ENCODE measurements at places on chromosomes 4 and X.

GRCh38 chr4:175071123-175071522 lies 153.0 kb downstream of the ADAM29 start:
- DNase-seq, result no peak

DNA sequence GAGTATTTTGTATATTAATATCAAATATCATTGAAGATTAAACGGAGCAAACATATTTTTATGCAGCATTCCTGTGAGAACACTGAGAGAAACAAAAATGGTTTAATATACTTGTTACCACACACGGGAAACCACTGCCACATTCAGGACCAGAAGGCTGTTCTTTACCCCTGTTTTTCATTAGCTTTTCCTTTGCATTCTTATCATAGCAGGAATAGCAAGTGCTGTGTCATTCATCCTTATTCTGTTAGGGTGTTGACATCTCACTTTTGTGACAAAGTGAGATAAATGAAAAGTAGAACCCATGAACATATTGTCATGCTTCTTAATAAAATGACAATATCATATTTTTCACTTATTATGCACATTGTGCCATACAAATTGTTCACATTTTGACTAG lies 212.4 kb upstream of the NDST4 start:
- DNase-seq, result no peak

GRCh38 chrX:112643721-112644120 lies 36.0 kb downstream of the LHFPL1 start:
- no peak for DNase-seq

DNA sequence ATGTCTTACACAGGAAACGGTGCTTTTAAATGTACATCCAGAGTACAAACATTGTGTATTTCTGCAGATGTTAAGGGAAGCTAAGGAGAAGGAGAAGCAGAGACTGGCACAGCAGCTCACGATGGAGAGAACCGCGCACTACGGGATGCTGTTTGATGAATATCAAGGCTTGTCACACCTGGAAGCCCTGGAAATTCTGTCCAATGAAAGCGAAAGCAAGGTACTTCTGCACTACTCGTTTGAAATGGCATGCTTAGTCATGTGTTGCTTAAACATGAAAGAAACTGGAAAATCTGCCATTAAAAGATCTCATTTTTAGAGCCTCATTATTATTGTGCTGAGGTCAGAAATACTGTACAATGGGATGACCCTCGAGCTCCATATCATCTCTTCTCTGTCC lies 47.2 kb downstream of the FAM114A1 start:
- DNase-seq, result no peak

DNA sequence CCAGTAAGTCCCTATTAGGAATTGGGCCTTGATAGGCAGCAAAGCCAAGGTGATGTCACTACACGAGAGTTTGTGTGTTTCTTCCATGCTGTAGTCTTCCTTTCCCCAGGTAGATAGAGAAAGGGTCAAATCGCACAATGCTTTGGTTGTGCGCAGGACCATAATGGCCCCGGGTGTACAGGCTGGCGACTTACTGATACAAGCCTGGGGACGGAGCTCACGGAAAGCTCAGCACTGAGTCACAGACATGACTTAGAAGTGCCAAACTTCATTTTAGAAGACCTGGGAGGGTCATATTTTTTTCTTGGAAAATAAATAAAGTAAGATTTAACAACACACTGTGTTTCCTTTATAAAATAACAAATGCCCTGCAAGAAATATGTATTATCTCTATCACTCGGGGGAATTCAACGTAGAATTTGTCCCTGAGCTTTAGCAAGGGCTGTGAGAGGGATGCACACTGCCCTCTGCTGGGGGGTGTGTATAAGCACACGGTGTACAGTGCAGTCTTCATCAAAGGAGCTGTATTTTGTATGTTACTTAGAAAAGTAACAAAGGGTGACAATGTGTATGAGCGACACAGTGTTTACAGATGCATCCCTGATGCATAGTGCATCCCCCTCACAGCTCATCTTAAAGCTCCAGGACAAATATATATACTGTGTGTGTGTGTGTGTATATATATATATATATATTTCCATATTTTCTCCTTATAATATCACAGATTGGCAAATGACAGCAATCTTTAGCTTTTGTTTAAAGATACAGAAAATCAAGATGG lies 254.5 kb upstream of the VEGFC start:
- DNase-seq, result no peak

- no peak for DNase-seq
These were observed 11.7 kb upstream of the PTTG2 start for GRCh38 chr4:37948542-37948941.

- no peak for DNase-seq
These were observed 5.0 kb downstream of the CCNQ start for GRCh38 chrX:153593811-153594500.

DNA sequence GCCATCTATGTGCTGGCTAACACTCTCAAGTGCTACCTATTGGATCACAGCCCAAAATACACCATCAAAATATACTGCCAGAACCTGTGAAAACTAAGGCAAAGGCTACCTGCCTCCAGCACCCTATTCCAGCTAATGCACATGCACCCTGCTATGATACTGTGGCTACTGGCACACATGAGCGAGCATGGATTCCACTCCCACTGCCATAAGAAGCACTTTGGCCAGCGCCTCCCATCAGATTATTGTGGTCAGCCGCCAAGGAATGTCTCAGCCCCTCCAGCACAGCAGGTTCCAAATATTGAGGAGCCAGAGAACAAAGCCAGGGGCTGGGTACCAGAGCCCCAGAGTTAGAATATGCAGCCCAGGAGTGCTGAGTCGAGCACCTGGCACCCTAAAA lies 32.5 kb upstream of the TMPRSS11F start:
- no peak for DNase-seq

GRCh38 chr4:75101906-75102786 lies 169.2 kb downstream of the PARM1 start:
- DNase-seq, result no peak

GRCh38 chr4:20158195-20158594 lies 93.5 kb upstream of the SLIT2 start:
- no peak for DNase-seq

DNA sequence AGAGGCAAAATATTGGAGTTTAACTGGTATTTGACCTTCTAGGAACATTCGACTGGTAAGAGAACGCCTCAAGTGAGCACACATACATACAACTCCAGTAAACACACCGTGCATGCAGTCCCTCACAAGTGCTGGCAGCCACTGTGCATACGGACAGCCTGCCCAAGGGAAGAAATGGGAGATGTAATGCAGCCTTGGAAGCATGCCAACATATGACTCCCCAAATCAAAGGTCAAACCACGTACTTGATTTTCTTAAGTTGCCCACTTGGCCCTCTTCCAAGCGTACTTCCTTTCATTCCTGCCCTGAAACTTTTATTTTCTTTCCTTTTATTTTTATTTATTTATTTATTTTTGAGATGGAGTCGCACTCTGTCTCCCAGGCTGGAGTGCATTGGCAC lies 206.6 kb downstream of the SPRY1 start:
- DNase-seq, result no peak

GRCh38 chrX:906586-906985 lies 276.0 kb downstream of the SHOX start:
- no peak for DNase-seq

GRCh38 chr4:102552781-102553180 lies 51.6 kb downstream of the NFKB1 start:
- DNase-seq, result no peak

GRCh38 chr4:128924951-128925350 lies 115.5 kb downstream of the JADE1 start:
- no peak for DNase-seq

- DNase-seq, result no peak
These were observed 300.5 kb downstream of the TRIML1 start for GRCh38 chr4:188439641-188440311.

DNA sequence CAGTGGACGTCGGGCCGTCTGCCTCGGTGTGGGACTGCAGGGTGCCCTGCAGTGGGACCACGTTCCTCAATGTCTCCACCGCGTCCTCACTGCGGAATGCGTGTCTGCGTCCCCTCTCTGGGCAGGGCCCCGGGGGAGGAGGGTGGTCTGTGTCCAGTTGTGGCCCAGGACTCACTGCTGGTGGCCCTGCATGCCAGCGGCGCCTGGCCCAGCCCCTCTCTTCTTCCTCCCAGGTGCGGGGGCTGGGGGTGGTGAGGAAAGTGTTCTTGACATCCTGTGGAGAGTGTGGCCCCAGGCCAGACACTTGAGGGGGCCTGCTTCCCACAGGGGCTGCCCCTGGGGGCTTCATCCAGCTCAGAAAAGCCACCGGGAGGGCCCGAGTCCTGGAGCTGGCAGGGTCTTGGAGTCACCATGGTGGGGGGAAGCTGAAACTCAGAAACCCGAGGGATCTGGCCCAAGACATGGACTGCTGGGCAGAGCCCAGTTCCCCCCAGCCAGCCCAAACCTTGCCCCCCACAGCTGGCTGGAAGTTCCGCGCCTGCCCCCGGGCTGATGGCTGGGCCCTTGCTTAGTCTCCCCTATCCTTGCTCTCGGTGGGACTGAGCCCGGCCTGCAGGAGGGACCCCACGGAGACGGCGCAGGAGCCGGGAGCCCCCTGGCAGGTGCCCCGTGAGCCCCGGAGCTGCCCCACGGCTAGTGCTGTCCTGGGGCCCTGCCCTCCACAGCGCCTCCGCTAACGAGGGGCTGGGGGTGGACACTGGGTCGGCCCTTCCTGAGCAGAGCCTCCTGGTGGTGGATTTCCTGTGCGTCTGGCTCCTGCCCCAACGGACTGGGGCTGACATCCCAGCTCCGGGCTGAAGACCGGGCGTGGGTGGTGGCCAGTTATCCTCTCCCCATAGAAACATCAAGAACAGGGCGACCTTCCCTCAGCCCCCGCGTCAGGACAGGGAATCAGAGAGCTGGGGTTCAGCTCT lies 2.9 kb downstream of the DOK7 start:
- no peak for DNase-seq

GRCh38 chrX:30590368-30590767 lies 12.8 kb upstream of the TASL start:
- no peak for DNase-seq

GRCh38 chr4:14621731-14622463 lies 380.4 kb upstream of the CPEB2 start:
- no peak for DNase-seq

GRCh38 chrX:8984231-8984630 lies 49.7 kb downstream of the FAM9B start:
- no peak for DNase-seq

GRCh38 chr4:65259296-65259695 lies 411.0 kb downstream of the EPHA5 start:
- DNase-seq, result no peak

DNA sequence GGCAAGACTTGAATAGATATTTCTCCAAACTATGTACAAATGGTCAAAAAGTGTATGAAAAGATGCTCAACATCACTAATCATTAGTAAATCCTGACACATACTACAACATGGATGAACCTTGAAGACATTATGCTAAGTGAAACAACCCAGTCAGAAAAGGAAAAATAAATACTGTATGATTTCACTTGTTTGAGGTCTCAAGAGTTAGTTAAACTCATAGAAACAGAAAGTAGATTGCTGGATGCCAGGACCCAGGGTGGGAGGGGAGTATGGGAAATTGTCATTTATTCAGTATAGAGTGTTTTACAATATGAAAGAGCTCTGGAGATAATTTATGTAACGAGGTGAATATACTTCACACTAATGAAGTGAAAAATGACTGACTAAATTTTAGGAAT lies 32.4 kb downstream of the PRMT9 start:
- no peak for DNase-seq

- no peak for DNase-seq
These were observed 12.7 kb downstream of the ADGRA3 start for GRCh38 chr4:22502895-22503814.

GRCh38 chr4:5041699-5042098 lies 9.6 kb upstream of the STK32B start:
- DNase-seq, result no peak

- DNase-seq, result no peak
These were observed 653 bp downstream of the HHIP start for GRCh38 chr4:144646523-144647094.

DNA sequence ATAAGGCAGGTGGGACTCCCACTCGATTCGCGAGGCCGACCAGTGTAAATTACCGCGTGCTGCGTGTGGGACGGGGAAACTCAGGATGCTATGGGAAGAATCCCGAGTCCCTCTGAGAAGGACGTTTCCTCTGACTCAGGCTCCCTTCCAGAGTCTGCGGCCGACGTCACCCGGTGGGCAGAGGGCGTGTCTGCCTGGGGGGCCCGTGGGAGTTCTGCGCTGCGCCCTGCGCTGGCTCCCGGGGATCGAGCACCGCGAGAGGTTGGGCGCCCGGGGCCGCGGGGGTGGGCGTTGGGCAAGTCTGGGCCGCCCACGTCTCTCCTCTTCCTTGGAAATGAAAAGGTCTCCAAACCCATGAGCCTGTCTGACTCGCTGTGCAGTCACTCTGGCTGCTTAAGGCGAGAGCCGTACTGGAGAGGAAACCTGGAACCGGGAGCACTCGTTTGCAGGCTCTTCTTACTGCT lies 568 bp downstream of the NIPAL1 start:
- DNase-seq, result peak; percentile 32

DNA sequence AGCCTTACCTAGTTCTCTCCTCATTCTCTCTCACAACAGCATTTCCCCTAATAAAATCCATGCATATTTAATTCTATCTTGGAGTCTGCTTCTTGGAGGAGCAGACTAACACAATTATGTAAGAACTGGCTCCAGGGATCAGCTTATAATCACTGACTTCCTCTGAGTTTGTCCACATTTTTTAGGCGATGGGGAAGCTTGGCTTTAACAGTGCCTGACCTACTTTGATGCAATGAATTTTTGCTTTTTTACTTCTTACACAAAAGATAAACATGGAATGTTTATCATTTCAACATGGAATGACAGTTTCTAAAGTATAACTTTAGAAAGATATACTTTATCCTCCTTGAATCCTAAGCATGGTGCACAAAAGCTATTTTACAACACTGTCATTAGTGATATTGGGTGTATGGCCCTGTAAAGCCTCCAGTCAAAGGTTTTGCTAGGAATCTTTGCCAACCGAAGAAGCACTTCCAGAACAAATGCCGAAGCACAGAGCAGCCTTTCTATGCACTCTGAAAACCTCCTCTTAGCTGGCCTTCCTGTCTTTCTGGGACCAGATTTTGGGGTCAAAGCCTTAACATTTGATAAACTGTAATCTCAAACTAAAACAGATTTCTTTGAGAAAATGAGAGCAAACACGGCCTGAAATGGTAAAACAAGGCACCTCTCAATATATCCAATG lies 736 bp downstream of the BDH2 start:
- no peak for DNase-seq

DNA sequence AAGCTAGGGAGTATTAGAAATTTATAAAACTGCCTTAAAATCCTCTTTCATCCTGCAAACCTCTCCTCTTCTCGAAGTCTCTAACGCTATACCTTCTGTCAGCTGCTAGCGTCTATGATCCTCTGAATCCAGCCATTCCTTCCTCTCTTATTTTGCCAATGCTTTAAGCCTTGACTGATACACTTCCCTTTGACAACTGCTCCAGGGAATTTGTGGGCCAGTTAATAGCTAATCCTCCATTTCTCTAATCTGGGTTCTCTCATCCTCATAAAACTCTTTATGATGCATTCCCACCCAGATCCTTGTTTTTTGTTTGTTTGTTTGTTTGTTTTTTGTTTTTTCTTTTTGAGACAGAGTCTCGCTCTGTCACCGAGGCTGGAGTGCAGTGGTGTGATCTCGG lies 293.6 kb upstream of the PUDP start:
- no peak for DNase-seq

All from stimulated activated CD8-positive, alpha-beta memory T cell treated with anti-CD3 and anti-CD28 coated beads, Interleukin-12 subunit alpha, Interleukin-12 subunit beta, amount 100 ng/mL, for 4 hours (primary cell).